CD8-positive, alpha-beta memory T cell (primary cell): ENCODE measurements at places on chromosomes 1 and 21.

DNA sequence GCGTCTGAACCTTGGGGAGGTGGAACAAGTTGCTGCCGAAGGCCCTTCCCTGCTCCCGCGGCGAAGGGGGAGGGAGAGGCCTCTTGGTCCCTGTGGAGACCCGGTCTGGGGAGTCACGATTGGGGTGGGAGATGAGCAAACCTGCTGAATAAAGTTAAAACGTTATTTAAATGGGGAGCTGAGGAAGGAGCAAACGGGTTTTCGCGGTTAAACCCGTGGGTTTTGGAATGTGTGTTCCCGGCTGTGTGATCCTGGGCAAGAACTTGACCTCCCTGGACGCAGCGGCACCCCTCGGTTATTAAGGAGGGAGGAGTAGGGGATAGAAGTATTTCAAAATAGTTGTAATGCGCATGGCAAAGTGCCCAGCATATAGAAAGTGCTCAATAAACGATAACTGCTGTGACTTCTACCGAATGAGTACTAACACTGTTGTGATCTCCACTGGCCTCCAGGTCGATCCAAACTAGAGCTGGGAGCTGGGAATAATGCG, 3.4 kb downstream of the FAM110D start:
- no peak overlapping the region for H3K27ac ChIP-seq
- no peaks in the 10 kb centered on the region for H3K36me3 ChIP-seq

DNA sequence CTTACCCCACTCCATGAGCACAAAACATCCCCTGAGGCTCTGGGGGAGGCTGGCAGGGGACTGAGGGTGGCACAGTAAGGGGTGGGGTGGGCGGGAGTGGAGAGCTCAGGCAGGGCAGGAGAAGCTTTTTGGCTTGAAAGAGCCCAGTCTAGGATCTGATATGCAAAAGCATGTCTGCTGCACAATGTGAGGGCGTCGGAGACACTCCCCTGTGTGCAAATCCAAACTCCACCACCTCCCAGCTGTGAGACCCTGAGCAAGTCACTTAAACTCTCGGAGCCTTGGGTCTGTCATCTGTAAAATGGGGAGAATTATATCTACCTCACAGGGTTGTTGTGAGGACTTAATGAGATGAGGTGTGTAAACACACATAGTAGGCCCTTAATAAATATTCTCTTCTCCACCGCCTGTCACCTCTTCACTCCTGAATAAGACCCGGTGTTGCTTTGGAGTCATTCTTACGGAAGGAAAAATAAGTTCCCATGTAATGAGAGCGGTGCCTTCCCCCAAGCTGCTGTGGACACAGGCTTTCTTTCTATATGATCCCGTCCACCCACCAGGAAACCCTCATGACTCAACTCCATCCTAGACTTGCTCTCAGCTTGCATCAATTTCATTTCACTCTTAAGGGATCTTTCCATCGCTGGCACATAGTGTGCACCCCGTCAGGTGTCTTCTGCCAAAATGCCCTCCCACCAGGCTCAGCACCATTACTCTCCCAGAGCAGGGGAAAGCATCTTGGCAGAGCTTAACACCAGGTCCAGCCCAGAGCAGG, 12.5 kb downstream of the KCNN3 start:
- no peak for DNase-seq
- H3K36me3 ChIP-seq = no peaks in the 10 kb centered on the region
- no peak overlapping the region for H3K4me3 ChIP-seq
- no peaks in the 10 kb centered on the region for H3K27me3 ChIP-seq
- H3K4me1 ChIP-seq = no peaks in the 10 kb centered on the region

DNA sequence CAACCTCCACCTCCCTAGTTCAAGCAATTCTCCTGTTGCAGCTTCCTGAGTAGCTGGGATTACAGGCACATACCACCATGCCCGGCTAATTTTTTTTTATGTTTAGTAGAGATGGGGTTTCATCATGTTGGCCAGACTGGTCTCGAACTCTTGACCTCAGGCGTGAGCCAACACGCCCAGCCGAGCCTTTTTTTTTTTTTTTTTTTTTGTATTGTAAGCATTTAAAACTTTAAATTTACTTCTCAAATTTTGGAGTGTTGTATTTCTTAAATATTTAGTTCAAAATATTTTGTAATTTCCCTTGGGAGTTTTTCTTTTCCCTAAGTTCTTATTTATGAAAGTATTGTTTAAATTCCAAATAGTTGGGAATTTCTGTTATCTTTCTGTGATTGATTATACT, 9.2 kb upstream of the SCAF4 start:
- no peaks in the 10 kb centered on the region for H3K27me3 ChIP-seq
- DNase-seq = no peak
- H3K27ac ChIP-seq = no peak overlapping the region
- no peak overlapping the region for H3K4me3 ChIP-seq

DNA sequence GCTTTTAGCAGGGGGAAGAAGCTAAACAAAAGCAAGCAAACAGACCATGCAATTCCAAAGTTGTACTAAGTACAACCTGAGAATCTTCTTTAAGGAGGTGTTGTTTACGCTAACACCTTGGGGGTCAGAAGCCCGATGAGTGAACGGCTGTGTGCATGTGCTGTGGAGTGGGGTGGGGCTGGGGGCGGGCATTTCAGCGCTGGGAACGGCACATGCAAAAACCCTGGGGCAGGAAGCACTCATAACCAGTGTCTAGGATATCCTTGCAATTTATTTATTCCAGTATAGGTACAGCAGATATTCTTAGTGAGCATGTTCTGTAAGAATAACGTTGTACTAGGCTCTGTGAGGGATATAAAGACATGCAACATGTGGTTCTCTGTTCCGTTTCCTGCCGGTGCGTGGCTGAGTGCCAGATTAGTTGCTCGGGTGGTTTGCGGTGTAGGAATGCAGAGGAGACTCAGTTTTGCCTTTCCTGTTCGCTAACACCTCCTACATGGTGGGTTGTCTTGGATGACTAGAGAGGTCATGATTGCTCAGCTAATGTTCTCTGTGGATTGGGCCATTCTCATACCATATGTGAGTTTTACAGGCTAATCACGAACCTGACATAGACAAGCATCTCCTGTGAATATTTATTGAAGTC, 3.7 kb downstream of the FASLG start:
- peak; percentile 75 for DNase-seq
- no peaks in the 10 kb centered on the region for H3K27me3 ChIP-seq
- H3K36me3 ChIP-seq = no peaks in the 10 kb centered on the region

GRCh38 chr1:31715087-31715872, 11.5 kb upstream of the COL16A1 start:
- no peaks in the 10 kb centered on the region for H3K36me3 ChIP-seq
- H3K4me1 ChIP-seq = peaks cover 7% of the 10 kb centered on the region
- H3K27me3 ChIP-seq = peaks cover 19% of the 10 kb centered on the region
- no peak overlapping the region for H3K27ac ChIP-seq
- DNase-seq = peak; percentile 10

GRCh38 chr1:235997931-235998330, 67.0 kb downstream of the NID1 start:
- H3K4me3 ChIP-seq = no peak overlapping the region
- DNase-seq = no peak
- no peaks in the 10 kb centered on the region for H3K27me3 ChIP-seq
- no peaks in the 10 kb centered on the region for H3K36me3 ChIP-seq
- H3K27ac ChIP-seq = no peak overlapping the region

- H3K27me3 ChIP-seq = no peaks in the 10 kb centered on the region
- H3K36me3 ChIP-seq = no peaks in the 10 kb centered on the region
- DNase-seq = no peak
- H3K4me3 ChIP-seq = no peak overlapping the region
- H3K27ac ChIP-seq = no peak overlapping the region
These were observed 246.7 kb downstream of the MRPL39 start for GRCh38 chr21:25360593-25360992.

GRCh38 chr1:197776351-197777105, 1.2 kb upstream of the DENND1B start:
- peak; percentile 57 for DNase-seq
- H3K27ac ChIP-seq = peak overlapping the region; percentile 77
- peak overlapping the region; percentile 47 for H3K4me3 ChIP-seq
- H3K27me3 ChIP-seq = no peaks in the 10 kb centered on the region
- no peaks in the 10 kb centered on the region for H3K36me3 ChIP-seq
